ENCODE measurements at places on chromosomes 5 and 9.

DNA sequence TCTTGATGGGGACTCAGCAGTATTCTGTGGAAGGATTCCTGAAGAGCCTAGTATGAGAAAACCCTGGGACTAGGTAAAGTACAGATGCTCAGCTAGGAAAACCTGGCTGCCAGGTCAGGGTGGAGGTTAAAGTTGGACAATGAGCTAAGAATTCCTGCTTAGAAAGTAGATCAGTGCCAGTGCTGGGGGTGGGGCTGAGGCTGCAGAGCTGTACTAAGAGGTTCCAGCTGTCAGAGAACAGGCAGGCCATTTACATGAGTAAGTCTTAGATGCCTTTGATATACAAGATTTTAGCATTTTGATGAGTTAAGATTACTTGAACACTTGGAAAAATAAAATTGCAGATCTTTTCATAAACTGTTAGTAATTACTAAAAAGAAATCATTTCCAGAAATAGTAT is 332.3 kb upstream of the NUDT12 start:
- no peak for DNase-seq

DNA sequence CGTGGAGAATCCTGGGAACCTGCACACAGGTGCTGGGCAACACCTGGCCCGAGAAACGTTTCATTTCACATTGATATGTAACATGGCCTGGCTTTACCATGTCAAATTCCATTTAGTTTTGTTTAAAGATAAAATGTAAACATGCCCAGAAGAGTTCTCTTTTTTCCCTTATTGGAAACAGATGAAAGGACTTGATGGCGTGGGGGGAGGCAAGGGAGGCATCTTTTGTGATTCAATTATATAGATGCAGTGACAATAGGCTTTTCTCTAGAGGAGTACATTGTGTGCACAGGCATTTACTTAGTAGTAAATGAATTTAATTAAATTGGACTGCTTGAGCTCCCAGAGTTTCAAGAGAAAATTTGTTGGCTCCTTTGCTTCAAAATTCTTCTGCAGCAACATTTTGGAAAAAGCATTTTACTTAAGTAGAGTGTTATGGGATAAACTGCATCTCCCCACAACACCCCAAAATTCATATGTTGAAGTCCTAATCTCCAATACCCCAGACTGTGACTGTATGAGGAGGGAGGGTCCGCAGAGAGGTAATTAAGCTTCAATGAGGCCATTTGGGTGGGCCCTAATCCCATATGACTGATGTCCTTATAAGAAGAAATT is 254.3 kb upstream of the NFIL3 start:
- no peak for DNase-seq

- no peak for DNase-seq
These were observed 67.7 kb downstream of the NR2F1-AS1 start for GRCh38 chr5:93513298-93513697.

DNA sequence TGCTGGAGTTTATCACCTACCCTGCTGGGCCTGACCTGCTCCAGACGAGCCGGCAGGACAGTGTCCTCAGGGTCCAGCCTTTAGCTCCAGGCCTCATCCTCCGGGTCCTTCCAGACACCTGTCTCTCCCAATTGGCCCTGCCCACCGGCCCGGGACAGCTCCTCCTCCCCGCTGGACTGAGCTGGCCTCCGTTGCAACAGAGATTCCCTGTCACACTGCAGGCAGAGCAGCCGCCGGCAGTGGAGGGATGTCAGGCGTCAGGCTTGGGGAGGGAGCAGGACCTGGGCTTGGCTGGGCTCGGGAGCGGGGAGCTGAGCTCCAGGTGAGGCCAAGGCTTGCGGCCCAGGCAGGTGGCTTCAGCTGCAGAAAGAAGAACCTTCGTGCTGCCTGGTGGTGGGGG is 1.7 kb downstream of the KCNT1 start:
- no peak for DNase-seq

- DNase-seq = no peak
These were observed 53.7 kb downstream of the PRRC2B start for GRCh38 chr9:131447600-131447999.

GRCh38 chr5:7970816-7971215 is 101.9 kb downstream of the MTRR start:
- DNase-seq = no peak

GRCh38 chr5:141672841-141673813 is 8.9 kb downstream of the ARAP3 start:
- DNase-seq = no peak

DNA sequence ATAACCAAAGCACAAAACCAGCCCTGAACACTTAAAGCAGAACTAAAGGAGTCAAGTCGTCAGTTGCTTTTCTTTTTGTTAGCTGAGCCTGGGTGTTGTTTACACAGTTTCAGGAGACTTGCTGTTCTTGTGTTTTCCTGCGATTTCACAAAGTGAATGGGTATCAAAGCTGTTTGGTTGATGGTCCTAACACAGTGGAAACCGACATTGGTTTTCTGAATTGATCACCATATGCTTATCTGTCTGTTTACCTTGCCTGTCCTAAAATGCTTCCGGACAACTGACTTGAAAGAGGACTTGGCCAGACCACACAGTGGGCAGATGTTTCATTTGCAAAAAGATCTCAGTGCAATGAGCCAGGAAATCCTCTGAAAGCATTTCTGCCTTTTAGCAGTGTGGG is 676.4 kb downstream of the PRELID2 start:
- DNase-seq = no peak

DNA sequence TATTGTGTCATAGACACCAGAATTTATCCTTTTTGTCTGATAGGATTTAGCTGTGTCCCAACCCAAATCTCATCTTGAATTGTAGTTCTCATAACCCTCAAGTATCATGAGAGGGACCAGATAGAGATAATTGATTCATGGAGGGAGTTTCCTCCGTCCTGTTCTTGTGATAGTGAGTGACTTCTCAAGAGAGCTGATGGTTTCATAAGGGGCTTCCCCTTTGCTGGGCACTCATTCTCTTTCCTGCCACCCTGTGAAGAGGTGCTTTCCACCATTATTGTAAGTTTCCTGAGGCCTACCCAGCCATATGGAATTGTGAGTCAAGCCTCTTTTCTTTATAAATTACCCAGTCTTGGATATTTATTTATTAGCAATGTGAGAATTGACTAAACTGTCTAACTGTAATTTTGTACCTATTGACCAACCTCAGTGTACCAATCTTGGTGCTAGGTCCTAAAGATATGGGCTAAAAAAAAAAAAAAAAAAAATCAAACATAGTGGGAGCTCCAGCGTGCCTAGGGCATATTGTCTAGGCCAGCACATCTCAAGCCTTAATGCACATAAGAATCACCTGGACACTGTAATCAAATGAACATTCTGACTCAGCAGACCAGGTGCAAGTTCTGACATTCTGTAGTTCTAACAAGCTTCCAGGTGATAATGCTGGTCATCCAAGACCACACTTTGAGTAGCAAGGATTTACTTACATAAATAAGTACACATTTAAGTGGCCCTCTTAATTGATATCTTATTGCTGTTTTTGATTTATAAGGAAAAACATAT is 30.5 kb downstream of the ST8SIA4 start:
- DNase-seq = no peak

- DNase-seq = no peak
These were observed 180.2 kb downstream of the HSPA4 start for GRCh38 chr5:133232011-133232410.

DNA sequence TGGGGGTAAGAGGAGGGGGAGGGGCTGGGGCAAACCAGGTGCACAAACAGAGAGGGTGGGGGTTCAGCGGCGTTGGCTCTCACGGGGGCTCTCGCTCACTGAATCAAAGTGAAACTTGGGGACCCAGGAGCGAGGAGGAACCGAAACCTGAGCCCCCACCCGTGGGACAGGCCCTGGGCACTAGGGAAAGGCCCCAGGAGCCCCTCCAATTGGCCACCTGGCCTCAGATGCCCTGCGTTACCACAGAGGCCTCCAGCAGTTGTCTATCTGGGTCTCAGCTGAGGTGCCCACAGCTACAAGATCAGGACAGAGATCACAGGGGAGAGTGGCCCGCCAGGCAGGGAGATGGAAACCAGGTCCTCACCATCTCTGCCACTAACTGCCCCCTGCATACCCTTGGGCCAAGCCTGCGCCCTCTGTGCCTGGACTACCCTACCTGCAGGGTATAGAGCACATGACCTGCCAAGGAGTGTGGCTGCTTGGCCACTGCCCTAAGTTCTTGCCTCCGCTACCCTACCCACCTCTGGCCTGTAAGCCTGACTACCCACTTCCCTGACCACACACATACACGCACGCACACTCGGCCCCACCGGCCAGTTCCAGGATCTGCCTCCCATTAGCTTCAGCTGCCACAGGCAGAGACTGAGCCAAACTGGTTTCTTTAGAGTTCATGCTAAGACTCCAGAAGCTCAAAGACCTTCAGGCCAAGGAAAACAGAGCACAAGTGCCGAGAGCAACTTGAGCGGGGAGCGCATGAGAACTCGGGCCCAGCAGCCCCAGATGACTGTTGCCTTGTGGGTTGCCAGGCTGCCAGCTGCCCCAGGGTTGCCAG is 39.9 kb downstream of the PAX5 start:
- no peak for DNase-seq

GRCh38 chr9:120609636-120610035 is 29.7 kb upstream of the CDK5RAP2 start:
- no peak for DNase-seq

GRCh38 chr5:68230285-68230684 is 14.7 kb downstream of the PIK3R1 start:
- no peak for DNase-seq
